Chondrocyte (in vitro differentiated cells): ENCODE measurements at places on chromosomes 2 and 18. TPM values are rescaled to one million over a fixed set of nuclear protein-coding genes. Genes with fewer than 3 reads are reported as not detected.

- DNase-seq, result no peak
Measured at GRCh38 chr18:36821681-36822080, 7.1 kb downstream of the TPGS2 start.

DNA sequence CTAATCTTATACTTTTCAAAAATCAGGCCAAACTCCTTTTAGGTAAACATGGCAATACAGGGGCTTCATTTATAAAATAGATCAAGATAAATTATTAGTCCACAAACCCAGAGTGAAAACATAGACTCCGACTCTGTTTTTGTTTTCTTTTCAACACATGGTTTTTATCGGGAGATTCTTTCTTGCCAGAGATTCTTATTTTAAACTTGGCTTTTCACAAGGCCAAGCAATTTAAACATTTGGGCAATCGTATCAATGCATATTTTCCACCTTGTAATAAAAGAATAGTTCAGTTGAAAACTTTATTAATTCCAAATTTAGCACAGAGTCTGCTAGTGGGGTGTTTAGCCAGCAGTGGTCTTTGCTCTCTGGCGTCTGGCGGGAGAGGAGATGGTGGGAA is 71.9 kb downstream of the SOX11 start:
- no peak for DNase-seq

GRCh38 chr2:44553456-44553855 is 191.7 kb downstream of the CAMKMT start:
- no peak for DNase-seq

The KCNK3 gene
- total RNA-seq, result 0.77 to 2.9 TPM (median 2.8 TPM) in 3 replicates

The TMEM87B gene
- 19.4 to 20.1 TPM (median 19.8 TPM) in 3 replicates for total RNA-seq

The NEURL3 gene
- not detected in 3 replicates for total RNA-seq

The TMEM247 gene
- total RNA-seq, result not detected in 3 replicates

The CIDEA gene
- total RNA-seq, result not detected in 3 replicates
